Mononuclear cell (primary cell): ENCODE measurements at places on chromosomes 7 and 10. TPM values are rescaled to one million over a fixed set of nuclear protein-coding genes. Genes with fewer than 3 reads are reported as not detected.

The SORCS3 gene
- 2.5 TPM for total RNA-seq

The BMPER gene
- total RNA-seq = 0.21 TPM

The ANKRD1 gene
- total RNA-seq = not detected

The IFIT1 gene
- 5.9 TPM for total RNA-seq

The PNLIPRP1 gene
- total RNA-seq = not detected

The PDZD7 gene
- 0.21 TPM for total RNA-seq

The HHEX gene
- total RNA-seq = 30.3 TPM

The RPEL1 gene
- not detected for total RNA-seq

The UBTD1 gene
- 6.3 TPM for total RNA-seq

The OPN1SW gene
- total RNA-seq = not detected

The PAX4 gene
- total RNA-seq = not detected

The GHRHR gene
- total RNA-seq = not detected

The SERPINE1 gene
- 2.3 TPM for total RNA-seq

The NRAP gene
- total RNA-seq = not detected

The ADRA2A gene
- 0.21 TPM for total RNA-seq

The GLI3 gene
- total RNA-seq = 0.10 TPM

The IFIT2 gene
- total RNA-seq = 99.4 TPM

The FRA10AC1 gene
- total RNA-seq = 12.2 TPM

The SEMA3E gene
- not detected for total RNA-seq
